SW480 (cell line): ENCODE measurements at places on chromosomes 3 and 15.

- no peak for DNase-seq
Observed at GRCh38 chr15:35319354-35319753, 226.6 kb downstream of the DPH6 start.

GRCh38 chr15:96702589-96702988, 372.1 kb downstream of the NR2F2 start:
- DNase-seq, result no peak

GRCh38 chr15:52730173-52730572, 51.0 kb upstream of the ATOSA start:
- DNase-seq, result no peak

GRCh38 chr3:37279236-37279635, 104.9 kb upstream of the LRRFIP2 start:
- DNase-seq, result no peak

GRCh38 chr3:154285221-154285620, 39.1 kb downstream of the DHX36 start:
- DNase-seq, result no peak

DNA sequence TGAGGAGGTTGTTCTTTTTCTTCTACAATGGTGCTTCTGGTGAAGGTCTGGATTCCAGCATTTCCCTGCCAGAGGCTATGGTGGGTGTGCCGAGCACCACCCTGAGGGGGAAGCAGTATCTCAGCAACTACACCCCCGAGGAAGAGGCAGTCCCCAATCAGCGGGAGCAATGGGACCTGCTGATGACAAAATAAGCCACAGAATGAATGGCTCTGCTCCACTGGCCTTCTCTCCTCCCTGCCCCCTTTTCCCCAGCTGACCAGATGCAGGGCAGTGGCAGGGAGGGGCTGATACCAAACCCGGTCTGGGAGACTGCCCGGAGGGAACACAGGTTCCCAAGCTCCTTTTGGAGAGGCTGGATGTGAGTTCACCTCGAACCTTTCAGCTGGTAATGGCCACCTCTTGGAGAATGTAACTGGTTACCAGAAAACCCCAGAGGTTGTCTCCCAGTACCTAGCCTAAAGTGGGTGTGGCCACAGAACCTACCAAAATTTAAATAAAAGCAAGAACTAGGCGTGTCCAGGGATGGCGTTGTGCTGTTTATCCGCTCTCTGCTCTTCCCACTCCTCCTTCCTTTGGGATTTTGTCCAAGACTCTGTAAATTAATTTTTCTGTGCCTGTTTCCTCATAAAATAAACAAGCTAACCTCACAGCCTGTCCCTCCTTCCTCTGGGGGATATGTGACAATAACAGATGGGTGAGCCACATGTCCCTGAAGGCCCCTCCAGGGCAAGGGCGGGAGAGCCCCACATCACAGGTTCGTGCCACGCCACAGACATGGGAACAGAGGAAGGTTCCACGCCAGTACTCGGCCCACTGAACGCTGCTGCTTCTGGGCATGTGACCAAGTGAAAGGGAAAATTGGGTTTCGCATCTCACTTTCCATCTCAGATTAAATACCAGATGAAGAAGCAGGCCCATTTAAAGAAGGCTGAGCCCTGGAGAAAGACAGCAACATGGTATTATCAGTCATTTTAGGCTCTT, 35.1 kb upstream of the SPTBN5 start:
- no peak for DNase-seq

- DNase-seq, result no peak
Observed at GRCh38 chr15:88800738-88801137, 2.5 kb upstream of the ACAN start.

DNA sequence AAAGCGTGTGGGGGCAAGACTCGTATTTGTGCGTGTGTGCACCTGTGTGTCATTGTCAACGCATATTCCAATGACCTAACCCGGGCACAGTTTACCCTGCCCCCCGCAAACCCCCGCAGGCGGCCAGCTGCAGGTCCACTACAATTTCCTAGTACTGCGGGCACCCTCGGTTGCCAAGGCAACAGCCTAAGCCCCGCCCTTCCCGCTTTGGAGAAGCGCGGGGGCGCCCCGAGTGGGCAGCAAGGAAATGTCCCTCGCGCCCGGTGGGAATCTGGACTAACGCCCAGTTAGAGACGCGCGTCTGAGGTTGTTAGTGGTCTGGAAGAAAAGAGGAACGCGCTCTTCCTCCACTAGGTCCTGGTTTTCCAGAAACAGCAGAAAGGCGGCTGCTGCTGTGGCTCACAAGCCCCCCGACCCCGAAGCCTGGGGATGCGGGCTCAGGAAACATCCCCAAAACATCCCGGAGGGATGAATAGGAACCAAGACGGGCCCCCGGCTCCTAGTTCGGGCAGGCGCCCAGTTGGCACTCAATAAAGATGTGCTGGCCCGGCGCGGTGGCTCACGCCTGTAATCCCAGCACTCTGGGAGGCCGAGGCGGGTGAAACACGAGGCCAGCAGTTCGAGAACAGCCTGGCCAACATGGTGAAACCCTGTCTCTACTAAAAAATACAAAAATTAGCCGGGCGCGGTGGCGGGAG, 1.1 kb downstream of the ABHD14A start:
- peak; percentile 43 for DNase-seq

DNA sequence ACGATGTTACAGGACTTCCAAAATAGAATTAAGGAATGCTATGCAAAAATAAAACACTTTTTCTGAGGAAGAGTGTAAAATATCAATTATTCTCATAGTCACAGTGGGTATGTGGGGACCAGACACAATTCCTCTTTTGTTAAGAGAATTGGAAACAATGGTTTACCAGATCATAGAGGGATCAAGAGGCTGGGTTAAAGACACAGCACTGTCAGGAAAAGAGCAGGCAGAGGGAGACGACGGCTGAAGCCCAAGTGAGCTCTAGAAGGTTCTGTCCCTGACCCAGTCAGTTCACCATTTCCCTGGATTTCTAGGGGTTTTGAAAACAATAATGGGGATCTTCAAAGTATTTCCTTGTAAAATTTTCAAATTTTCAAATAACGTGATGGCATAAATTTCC, 54.0 kb upstream of the POLR2M start:
- DNase-seq, result no peak

- no peak for DNase-seq
Observed at GRCh38 chr3:177688152-177688551, 490.9 kb upstream of the TBL1XR1 start.

DNA sequence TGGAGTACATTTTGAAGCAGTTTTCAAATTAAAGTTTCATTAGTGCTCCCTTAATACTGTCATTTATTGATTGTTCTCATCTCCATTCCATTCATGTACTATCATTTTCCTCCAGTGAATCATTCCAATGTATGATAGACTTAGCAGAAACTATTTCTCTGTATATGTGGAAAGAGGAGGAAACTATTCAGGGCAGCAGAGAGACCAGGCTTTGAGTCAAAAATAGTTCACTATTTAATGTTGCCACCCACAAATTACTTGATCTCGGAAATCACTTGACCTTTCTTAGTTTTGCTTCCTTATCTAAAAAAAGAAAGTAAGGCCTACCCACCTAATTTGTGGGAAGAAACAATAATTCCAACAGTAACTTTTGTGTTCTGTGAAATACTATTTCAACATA, 610.5 kb upstream of the ZNF385D start:
- no peak for DNase-seq

DNA sequence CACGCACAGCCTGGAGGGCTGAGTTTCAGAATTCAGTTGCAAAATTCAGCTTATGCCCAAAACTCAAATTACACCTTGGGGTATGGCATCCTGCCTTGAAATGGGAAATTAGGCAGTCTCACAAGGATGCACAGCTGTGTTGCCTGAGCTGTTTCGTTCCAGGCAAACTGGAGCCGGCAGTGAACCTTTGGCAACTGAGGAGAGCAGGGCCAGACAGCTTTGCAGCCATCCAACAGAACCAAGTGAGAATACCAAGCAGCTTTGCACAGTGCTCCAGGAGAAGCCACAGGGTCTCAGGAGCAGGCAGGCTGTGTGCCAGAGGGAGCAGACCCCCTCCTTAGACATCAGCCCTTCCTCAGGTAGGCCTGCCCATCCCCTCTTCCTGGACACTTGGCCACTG, 32.5 kb upstream of the BFSP2 start:
- no peak for DNase-seq
